Activated CD4-positive, alpha-beta T cell treated with anti-CD3 and anti-CD28 coated beads, Interleukin-2, amount 10 ng/mL, durations not matched to agents 24 days and 14 days (primary cell): ENCODE measurements at places on chromosomes 5 and 9. TPM values are rescaled to one million over a fixed set of nuclear protein-coding genes. Genes with fewer than 3 reads are reported as not detected.

INSL4 gene
- total RNA-seq = not detected in 2 replicates

RNF208 gene
- total RNA-seq = 12.8 and 15.2 TPM in 2 replicates

MIER3 gene
- 35.4 and 37.6 TPM in 2 replicates for total RNA-seq

DNA sequence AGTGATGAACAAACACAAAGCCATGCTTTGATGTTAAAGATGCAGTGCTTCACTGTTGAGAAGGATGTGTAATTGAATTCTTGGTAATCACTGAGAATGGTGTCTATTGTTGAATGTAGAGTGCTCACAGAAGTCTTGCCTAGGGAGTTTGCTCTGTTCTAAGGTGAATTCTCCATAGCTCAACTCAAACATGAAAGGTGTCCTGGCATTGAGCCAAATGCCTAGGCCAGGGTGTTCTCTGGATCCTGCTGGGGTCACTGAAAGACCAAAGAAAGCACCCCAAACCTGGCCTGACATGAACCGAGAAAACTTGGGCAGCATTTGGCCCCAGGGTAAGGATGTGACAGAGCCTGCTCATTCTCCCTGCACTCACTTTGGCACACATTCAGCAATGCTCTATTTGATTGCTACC is 217.3 kb downstream of the ARL15 start:
- H3K27ac ChIP-seq = no peak overlapping the region
- no peaks in the 10 kb centered on the region for H3K27me3 ChIP-seq
- DNase-seq = no peak
- no peaks in the 10 kb centered on the region for H3K4me1 ChIP-seq

- H3K27me3 ChIP-seq = peaks cover 15% of the 10 kb centered on the region
- H3K36me3 ChIP-seq = no peaks in the 10 kb centered on the region
- peaks cover 8% of the 10 kb centered on the region for H3K4me1 ChIP-seq
- DNase-seq = no peak
- H3K27ac ChIP-seq = no peak overlapping the region
Observed at GRCh38 chr9:128242124-128242523, 33.7 kb downstream of the GOLGA2 start.

DNA sequence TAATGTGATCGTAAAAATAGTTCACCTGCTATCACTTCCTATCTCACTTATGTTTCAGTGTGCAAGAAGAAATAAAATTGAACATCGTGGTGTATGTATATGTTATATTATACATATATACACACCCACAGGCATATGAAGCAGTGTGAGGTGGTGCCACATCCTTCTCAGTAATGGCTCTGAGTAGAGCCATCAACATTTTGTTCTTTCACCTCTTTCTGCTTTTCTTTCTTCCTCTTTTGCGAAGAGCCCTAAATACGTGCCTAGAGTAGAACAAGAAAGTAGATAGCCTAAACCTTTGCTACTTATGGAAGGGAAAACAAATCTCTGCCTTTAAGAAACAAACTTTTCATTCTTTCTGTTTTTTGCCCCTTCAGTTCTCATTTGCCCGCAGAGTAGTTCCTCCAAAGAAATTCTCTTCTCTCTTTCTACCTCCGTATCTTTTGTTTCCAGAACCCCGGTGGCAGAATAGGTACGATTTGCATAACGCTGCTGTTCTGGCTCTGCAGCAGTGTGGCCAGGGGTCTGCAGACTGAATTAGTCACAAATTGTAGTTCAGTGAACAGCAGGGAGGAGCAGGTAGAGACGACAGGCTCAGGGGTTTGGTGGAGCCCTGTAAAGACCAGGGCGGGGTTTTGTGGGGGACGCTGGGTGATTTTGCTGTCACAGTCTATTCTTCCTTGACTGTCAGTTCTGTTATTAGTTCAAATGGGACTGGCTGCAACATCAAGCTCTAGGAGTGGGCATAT is 40.5 kb upstream of the PJA2 start:
- no peak overlapping the region for H3K27ac ChIP-seq
- no peak for DNase-seq
- H3K27me3 ChIP-seq = peaks cover 3% of the 10 kb centered on the region
- H3K4me1 ChIP-seq = no peaks in the 10 kb centered on the region
- H3K4me3 ChIP-seq = no peak overlapping the region
- no peaks in the 10 kb centered on the region for H3K36me3 ChIP-seq

GRCh38 chr5:82766206-82766605 is 311.0 kb downstream of the TMEM167A start:
- no peaks in the 10 kb centered on the region for H3K4me1 ChIP-seq
- peaks cover 11% of the 10 kb centered on the region for H3K27me3 ChIP-seq

DNA sequence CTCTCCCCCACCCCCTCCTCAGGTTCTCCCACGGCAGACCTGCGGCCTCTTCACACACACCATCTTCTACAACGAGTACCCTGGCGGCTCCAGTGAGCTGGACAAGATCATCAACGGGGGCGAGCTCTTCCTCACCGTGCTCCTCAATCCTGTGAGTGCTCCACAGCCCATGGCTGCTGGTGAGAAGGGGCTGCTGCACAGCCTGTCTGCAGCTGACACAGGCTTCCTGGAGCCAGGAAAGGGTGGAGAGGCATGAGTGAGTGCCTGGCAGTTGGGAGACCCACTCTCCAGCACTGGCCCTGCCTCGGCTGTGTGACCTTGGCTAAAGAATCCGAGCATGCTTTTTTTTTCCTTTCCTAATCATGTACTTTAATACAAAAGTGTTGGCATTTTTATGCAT is 31.3 kb downstream of the NDST1 start:
- no peak overlapping the region for H3K27ac ChIP-seq
- no peak overlapping the region for H3K4me3 ChIP-seq
- no peaks in the 10 kb centered on the region for H3K27me3 ChIP-seq
- no peaks in the 10 kb centered on the region for H3K4me1 ChIP-seq
- H3K36me3 ChIP-seq = no peaks in the 10 kb centered on the region

DNA sequence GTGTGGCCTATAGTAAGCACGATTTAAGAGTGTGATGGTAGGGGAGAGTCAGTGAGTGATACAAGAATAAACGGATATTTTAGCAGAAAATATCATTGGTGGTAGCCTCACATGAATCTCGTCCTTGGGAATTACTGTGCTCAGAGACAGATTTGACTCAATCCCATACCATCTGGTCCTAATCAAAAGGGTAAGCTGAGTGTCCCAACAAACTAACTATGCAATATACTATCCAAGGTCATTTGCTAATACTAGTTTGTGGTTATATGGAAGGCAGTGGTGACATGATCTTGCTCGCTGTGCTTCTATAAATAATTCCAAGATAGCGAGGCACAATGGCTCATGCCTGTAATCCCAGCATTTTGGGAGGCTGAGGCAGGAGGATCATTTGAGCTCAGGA is 103.2 kb downstream of the TRPM6 start:
- H3K27ac ChIP-seq = no peak overlapping the region
- peaks cover 10% of the 10 kb centered on the region for H3K27me3 ChIP-seq
- no peaks in the 10 kb centered on the region for H3K36me3 ChIP-seq
- no peak overlapping the region for H3K4me3 ChIP-seq
- no peaks in the 10 kb centered on the region for H3K4me1 ChIP-seq
- DNase-seq = no peak

- H3K27me3 ChIP-seq = peaks cover 10% of the 10 kb centered on the region
- H3K36me3 ChIP-seq = no peaks in the 10 kb centered on the region
- no peak overlapping the region for H3K27ac ChIP-seq
- no peak for DNase-seq
Observed at GRCh38 chr9:126298063-126298801, 28.4 kb upstream of the MVB12B start.

DNA sequence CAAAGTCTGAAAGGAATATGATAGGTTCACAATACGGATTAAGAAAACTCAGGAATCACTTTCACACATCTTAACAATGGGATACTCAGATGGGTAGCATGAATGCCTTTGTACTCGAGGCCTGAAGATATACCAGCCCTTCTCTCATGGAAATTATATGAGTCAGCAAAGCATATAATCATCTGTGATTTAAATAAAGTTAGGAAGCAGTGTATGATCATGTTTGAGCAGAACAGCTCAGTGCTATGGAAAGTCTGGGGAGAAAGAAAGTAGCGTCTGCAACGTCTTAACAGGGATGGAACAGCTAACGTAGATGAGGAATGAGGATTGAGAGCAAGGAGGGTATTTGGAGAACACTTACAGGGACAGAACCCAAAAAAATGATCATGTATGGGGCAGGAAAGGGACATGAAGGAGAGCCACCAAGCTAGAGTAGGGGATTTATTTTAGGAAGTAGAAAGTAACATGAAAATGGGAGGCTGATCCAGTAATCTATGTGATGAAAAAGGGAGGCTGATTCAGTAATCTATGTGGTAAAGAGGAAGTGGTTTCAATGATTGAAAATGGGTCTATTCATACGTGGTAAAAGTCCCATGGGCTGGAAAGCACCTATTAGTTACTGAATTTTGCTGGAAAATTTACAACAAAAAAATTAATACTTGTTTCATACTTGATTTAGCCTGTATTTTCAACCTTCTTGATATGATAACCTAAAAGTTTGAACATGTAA is 85.9 kb downstream of the GNA14 start:
- H3K4me1 ChIP-seq = peaks cover 3% of the 10 kb centered on the region
- no peak overlapping the region for H3K4me3 ChIP-seq
- peaks cover 7% of the 10 kb centered on the region for H3K27me3 ChIP-seq
- H3K36me3 ChIP-seq = no peaks in the 10 kb centered on the region
- no peak overlapping the region for H3K27ac ChIP-seq

DNA sequence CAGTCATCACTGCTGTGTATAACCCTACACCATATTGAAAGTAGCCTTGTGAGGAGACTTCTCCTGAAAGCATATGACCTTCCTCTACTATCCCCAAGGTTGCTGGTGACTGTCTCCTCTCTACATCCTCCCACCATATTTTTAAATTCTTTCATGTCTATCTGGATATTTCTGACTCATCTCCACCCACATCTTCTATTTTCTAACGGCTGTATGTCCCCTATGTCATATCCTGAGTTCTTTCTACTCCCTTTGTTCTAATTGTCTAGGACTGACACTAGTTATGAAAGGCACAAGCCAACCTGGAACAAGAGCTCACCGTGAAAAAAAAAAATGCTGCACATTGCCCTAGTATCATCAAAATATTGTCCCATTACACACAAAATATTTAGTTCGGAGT is 218.3 kb upstream of the ZNF462 start:
- no peak overlapping the region for H3K27ac ChIP-seq
- no peak overlapping the region for H3K4me3 ChIP-seq
- no peak for DNase-seq

- peaks cover 91% of the 10 kb centered on the region for H3K27me3 ChIP-seq
- no peak for DNase-seq
- H3K36me3 ChIP-seq = peaks cover 5% of the 10 kb centered on the region
- H3K4me1 ChIP-seq = peaks cover 21% of the 10 kb centered on the region
Observed at GRCh38 chr5:138658676-138659075, 83.5 kb upstream of the HSPA9 start.
